ENCODE measurements at places on chromosomes 5 and 9.

DNA sequence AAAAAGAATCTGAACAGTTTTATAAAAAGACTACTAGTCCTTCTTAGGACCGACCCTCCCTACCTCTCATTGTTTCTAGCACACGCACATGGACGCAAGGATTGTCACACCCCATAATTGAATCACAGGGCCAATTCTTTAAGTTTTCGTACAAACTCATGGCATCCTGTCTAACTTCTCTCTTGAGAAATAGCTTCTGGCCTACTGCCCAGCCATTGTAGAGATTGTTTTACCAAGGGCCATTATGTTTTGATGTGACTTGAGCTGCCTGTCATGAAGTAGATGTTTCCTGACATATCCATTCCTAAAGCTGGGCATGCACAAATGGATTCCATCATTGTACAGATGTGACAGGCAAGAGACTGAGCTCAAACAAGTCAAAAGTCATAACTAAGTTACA is 1672.1 kb upstream of the C9orf72 start:
- no peak for DNase-seq

DNA sequence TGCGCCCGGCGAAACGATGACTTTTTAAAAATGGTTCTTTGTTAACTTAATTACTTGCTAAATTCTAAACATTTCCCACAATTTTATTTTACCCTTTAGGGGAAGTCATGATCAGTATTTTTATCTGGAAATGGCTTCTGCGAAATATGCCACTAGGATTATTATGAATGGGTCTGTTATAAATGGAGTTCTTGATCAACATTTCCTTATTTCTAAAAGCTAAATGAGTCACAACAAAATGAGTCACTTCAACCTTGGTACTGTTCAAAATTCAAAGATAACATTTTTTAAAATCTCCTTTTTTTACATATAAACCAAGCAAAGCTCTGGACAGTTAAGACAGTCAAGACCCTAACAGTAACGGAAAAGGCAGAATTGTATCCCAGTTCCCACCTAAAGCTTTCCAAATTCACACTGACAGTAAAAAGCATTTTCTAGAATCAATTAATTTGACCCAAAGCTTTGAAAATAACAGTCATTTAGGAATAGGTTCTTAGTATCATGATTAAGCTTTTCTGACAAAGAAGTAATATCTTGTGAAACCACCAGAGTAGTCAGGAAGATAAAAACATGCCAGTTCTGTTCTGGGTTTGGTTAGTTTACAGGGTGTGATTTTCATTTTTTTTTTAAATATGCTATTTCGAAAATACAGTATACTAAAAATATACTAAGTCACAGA is 81.7 kb downstream of the LHFPL2 start:
- no peak for DNase-seq

GRCh38 chr9:106707738-106708474 is 155.1 kb upstream of the ZNF462 start:
- no peak for DNase-seq

DNA sequence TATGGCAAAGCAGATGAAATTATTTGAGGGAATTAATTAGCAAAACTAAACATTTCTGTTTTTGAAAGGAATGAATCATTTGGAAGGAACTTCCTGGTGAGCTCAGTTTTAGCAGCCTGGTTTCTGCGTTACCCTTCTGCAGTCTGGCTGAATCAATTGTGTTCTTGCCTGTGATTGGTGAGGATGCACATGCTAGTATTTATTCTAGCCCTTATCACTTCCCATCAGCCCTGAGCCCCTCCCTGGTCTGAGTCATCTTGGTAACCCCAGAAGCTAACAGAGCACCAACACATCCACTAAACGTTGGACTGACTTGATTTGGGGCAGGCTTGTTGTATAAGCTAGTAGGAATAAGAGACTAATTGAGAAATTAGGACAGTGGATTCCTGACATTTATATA is 6.6 kb downstream of the TJP2 start:
- peak; percentile 77 for DNase-seq

GRCh38 chr9:69580582-69581214 is 91.5 kb downstream of the APBA1 start:
- DNase-seq, result no peak

- no peak for DNase-seq
Measured at GRCh38 chr5:124739634-124740025, 6.8 kb downstream of the ZNF608 start.

GRCh38 chr5:158398360-158399201 is 539.6 kb upstream of the CLINT1 start:
- no peak for DNase-seq

GRCh38 chr5:137036640-137037039 is 462.5 kb downstream of the SPOCK1 start:
- no peak for DNase-seq

DNA sequence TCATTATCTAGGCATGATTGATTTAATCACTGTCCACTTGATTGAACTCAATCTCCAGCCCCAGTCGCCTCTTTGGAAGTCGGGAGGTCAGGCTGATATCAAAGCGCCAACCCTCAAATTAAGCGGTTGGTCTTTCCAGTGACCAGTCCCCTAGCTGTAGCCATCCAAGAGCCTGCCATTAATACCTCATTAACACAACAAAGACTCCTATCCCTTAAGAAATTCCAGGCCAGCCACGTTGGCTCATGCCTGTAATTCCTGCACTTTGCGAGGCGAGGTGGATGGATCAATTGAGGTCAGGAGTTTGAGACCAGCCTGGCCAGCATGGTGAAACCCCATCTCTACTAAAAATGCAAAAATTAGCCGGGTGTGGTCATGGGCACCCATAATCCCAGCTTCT is 27.4 kb upstream of the GCNT1 start:
- DNase-seq, result no peak

- DNase-seq, result no peak
Measured at GRCh38 chr9:98940276-98940675, 3.4 kb upstream of the COL15A1 start.

GRCh38 chr5:123537845-123538244 is 25.9 kb downstream of the CSNK1G3 start:
- DNase-seq, result no peak

DNA sequence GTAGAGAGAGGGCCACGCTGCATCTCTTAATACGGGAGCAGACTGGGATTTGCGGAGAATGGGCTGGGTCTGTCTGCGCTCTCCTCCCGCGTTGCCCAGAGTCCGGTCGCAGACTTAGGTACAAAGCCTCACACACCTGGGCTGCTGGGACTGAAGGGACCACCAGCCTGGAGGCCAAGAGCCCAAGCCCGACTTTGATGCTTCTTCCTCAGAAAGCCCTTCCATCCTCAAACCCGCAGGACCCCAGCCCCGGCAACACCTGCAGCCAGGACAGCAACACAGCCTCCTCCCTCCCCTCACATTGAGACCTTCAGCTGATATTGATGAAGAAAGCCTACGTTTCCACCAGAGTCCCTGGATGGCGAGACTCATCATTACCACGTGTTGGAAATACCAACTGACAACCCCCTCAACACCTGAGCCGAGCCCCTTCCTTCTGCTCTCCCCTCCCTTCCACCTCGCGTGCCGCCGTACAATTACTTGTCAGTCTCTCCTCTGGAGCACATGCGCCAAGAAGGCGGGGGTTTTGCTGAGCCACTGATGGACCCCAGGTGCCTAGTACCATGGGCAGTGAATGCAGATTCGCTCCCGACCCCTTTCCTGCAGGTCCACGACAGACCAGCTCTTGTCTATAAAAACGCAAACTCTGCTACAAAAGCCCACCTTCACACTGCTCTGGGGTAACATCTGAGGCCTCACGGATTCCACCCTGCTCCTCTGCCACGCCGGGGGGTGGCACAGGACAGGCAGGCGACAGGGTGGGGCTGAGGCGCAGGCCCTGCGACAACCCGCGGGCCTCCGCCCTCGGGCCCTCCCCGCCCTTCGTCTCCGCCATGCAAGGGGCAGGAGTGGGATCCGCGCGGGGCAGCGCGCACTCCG is 841 bp downstream of the ASB6 start:
- no peak for DNase-seq

- no peak for DNase-seq
Measured at GRCh38 chr5:140010798-140011197, 32.3 kb downstream of the NRG2 start.

- no peak for DNase-seq
Measured at GRCh38 chr9:71483436-71483835, 284.9 kb downstream of the CEMIP2 start.

DNA sequence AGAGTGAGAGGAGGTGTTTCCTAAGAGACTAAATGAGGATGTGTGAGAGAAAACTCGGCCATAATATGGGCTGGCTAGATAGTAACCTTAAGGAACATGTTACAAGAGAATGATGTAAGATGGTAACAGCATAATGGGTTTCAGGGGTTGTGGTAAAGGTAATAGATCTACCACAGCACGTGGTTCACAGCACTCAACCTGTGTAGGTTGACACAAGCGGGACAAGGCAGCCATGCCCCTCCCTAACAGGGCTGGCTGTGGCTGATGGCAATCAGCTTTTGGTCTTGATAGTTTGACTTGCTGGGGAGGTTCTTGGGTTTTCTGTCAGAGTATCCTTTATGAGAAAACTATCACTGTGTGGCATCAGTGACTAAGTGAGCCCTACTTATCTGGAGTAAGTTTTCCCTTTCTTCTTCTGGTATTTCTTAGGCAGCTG is 138.6 kb downstream of the TRIO start:
- DNase-seq, result no peak

DNA sequence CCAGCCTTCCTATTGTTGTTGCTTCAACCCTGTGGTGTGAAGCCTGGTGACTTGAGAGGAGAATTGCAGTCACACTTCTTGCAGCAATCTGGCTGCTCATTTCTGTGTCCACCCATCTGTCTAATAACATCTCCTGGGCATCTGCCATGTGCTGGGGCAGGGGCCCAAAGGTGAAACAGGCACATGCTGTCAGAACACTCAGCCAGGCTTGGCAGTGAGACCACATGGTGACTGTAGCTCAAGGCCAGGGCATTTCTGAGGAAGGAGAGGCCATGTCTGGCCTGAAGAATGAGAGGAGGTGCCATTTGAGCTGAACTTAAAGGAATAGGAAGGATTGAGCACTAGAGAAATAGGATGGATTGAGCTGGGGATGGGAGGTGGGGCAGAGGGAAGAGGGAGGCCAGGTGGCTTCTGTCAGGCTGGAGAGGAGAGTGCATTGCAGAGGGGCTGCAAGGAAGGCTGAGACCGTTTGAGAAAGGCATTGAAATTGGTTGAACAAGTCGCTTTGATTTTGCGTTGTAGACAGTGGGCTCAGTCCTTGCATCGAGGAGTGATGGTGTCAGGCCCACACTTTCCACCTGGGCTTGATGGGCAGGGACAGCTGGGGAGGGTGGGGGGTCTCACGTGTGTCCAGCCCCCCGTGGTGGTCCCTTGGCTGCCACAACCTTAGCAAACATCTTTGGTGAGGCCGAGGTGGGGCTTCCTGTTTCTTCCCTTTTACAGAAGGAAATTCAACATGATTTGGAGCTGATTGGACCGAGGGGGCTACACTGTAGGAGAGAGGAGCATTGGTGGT is 222.4 kb downstream of the CACNA1B start:
- DNase-seq, result no peak

All from dermis microvascular lymphatic vessel endothelial cell (primary cell).